ENCODE measurements at places on chromosomes 7 and 10.

GRCh38 chr10:91061608-91062007 is 140.7 kb upstream of the ANKRD1 start:
- DNase-seq: peak; percentile 75

DNA sequence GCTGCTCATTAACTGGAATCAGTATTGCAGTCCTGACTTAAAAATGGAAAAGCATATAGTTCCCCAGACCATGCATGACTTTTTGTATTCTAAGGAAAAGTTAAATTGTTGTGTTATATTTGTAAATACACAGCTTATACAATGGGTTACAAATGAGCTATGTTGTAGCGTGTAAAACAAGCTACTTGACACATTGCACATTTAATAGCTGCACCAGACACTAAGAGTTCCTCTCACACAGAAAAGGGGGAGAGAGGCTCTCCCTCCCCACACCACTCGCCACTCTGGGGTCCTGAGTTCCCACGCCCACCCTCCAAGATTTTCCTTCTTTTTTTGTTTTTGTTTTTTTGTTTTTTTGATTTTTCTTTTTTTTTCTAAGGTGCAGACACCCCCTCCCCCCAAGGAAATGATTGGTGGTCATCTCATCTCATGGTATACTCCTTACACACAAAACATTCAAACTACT is 6.3 kb downstream of the KLF6 start:
- DNase-seq: no peak

DNA sequence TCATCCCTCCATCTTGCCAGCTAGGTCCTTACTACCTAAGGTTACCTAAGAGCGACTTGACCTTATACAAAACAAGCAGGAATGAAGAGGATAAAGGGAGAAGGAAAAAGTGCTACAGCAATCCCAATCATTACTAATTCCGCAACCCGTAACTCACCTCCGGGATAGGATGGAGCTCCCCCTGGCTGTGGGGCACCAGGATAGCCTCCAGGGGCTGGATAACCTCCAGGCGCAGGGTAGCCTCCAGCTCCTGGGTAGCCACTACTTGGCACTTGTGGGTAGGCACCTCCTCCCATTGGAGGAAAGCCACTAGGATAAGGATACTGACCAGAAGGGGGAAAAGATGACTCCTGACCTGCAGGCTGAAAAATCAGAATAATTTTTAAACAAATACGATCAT is 15.8 kb downstream of the ANXA7 start:
- no peak for DNase-seq

DNA sequence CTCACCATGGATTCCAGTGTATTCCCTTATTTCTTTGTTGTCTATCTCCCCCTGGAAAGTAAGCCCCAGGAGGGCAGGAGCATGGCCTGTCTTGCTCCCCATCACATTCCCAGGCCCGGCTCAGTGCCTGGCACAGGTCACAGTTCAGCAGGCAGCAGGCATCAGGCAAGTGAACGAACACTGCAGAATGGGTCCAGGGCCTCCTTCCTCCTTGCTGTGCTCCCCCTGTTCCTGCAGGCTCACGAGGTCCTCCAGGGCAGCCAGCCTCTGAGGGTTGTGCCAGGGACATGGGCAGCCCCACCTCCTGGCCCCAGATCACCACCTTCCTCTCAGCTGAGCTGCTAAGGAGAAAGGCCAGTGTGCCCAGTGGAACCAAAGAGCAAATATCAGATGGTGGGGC is 41.8 kb downstream of the PDLIM1 start:
- DNase-seq: no peak

GRCh38 chr7:508461-509170 is 11.0 kb downstream of the PDGFA start:
- DNase-seq: no peak

- DNase-seq: no peak
Measured at GRCh38 chr7:45511721-45512597, 62.2 kb upstream of the ADCY1 start.

- no peak for DNase-seq
Measured at GRCh38 chr10:13439313-13440184, 89.3 kb downstream of the BEND7 start.

DNA sequence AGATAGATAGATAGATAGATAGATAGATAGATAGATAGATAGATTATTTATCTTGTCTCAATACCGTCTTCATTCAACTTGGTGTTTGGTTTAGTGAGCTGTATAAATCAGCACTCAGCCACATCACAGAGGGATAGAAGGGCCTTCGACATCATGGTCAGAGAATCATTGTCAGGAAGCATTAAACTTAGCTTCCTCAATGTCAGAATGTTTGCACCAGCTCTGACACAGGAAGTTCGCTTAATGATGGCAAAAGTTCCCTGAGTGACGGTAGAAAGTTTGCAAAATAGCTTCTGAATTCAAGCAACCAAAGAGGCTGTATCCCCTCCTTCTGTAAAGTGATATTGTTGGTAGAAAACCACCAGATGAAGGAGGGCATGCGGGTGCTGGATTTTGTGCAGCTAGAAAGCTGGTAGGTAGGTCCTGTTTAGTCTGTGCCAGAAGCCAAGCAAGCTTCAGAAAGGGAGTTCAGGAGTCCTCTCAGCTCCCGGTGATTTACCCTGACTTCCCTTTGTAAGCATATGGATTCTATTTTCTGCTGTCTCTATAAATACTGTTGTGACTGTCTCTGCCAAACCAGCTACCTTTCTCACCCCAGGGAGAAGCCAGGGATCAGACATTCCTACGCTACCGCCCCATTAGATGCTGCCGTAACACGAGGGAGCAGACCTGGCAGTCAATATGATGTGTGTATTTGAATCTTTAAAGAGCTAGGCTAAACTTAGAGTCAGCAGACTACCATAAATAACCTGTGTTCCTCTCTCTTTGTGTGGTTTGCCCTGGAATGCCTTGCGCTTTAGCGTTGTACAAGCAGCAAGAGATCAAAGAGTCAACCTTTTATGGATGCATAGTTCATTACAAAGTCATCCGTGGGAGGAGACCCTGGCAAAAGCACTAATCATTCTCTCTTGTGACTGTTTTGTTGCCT is 200.5 kb upstream of the KIAA1217 start:
- DNase-seq: peak; percentile 83

GRCh38 chr7:118734541-118734940 is 510.0 kb downstream of the ANKRD7 start:
- DNase-seq: no peak

GRCh38 chr7:77866370-77866769 is 67.8 kb downstream of the PHTF2 start:
- DNase-seq: no peak

DNA sequence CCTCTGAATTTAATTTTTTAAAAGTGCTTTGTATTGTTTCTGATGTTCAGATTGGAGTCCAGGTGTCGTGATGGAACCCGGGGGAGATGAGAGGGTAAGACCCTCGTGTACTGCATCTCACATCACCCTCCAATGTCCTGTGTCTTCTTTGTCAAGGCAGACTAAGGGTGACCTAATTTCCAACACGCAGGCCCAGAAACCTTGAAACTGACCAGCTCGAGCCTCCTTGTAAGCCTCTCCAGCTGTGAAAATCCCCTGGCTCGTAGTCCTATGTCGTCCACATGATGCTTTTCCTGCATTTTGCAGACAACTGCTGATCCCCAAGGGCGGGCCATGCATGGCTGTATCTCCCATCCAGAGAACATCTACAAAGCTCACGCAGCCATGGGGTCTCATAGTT is 220.2 kb downstream of the ARHGAP12 start:
- DNase-seq: no peak

DNA sequence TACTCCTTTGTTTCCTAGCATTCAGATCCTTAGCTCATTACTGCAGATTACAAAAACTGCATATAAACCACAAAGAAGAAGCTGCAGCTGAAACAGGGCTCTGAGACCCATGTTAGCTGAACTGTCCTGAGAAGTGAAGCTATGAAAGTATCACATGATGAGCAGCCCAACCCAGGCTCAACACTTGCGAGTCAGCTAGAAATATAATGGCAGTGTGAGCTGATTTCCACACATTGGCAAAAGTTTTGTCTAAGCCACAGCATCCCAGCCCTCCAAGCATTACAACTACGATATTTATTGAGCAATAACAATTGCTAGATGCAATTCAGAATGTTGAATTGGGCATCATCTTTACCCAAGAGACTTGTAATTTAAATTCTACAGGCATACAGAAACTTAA is 34.5 kb upstream of the SKAP2 start:
- no peak for DNase-seq

DNA sequence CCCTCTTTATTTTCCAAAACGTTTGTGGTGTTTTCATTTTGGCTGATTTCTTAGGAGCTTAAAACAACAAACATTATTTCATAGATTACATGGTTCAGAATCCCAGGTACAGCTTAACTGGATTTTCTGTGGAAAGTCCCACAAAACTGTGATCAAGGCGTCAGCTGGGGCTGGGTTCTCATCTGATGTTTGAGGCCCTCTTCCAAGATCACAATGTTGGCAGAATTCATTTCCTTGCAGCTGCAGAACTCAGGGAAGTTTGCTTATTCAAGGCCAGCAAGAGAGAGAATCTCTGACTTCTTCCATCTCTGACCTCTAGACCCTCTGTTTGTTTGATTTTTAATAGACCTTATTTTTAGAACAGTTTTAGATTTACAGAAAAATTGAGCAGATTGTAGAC is 108.4 kb upstream of the AGK start:
- no peak for DNase-seq

DNA sequence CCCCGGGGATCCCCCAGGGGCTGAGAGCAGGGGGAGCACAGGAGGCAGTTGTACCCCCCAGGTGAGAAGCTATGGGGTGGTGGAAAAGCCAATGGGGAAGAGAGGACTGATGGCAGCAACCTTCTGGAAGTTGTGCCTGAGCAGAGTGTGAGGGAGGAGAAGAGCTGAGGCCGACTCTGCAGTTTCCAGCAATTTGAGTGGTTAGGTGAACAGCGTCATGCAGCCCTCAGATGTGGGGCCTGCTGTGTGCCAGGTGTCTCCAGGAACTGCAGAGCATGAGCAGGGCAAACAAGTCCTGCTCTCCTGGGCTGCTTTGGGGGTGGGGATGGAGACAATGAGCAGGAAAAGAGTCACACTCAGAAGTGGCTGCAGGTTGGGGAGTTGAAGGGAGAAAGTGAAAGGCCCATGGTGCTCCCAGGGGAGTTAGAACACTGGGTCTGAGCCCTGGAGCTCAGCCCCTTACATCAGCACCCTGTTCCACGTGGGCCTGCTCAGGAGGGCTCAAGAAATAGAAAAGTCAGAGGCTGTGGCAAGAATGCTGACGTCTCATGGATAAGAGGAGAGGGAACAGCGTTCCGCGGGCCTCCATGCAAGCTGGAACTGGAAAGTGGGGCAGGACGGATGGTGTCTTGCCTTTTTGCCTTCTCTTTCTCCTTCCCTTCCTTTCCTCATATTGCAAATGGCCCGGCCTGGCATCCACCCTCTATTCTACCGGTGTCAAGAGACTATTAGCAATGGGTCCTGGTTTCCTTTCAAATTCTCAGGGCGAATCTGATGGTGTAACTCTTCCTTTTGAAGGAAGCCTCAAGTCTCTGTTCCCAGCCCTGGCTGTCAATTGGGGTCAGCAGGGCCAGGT is 4.0 kb upstream of the AFAP1L2 start:
- no peak for DNase-seq

- DNase-seq: peak; percentile 30
Measured at GRCh38 chr7:42407833-42408232, 170.8 kb upstream of the GLI3 start.

DNA sequence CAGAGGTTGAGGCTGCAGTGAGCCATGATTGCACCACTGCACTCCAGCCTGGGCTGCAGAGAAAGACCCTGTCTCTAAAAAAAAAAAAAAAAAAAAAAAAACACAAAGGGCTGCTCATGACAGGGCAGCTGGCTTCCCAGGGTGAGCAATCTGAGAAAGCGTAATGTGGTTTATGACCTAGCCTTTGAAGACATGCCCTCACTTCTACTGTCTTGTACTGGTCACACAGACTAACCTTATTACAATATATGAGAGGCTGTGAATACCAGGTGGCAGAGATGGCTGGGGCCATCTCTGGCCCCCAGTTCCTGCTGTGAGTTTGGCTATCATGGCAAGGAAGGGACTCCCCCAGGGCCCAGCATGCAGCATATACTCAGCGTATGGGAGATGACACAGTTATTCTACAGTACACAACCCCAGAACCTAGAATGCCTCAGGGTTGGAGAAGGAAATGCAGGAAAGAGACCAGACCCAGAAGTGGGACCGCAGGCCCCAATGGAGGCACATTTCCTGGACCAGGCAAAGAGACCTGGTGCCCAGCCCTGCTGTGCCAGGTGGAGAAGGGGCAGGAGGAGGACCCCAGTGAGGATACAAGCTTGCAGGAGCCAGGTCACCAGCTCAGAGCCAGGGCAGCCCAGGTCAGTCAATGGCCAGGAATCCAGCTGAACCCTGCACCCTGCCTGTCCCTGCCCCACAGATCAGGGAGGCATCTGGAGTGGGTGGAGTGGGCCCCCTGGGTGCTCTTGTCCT is 26.3 kb downstream of the NPTX2 start:
- no peak for DNase-seq

- DNase-seq: no peak
Measured at GRCh38 chr10:43200538-43201390, 62.5 kb downstream of the CSGALNACT2 start.

- peak; percentile 41 for DNase-seq
Measured at GRCh38 chr10:88493691-88494483, 89.2 kb downstream of the RNLS start.

GRCh38 chr7:39603924-39604323 is 19.4 kb upstream of the RALA start:
- no peak for DNase-seq

DNA sequence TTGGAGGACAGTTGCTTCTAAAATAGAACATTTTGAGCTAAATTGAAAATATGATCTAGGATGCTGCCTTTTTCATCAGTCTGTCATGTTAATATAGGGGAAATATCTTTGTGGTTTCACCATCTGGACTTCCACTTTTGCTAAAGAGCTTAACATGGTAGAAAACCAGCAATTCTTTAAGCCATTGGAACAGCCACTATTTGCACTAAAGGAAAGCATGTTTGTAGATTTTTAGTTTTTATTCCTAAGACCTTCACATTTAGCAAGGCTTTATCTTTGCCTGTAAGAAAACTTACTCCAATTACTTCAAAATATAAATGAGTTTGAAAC is 291.0 kb downstream of the RNLS start:
- DNase-seq: no peak

DNA sequence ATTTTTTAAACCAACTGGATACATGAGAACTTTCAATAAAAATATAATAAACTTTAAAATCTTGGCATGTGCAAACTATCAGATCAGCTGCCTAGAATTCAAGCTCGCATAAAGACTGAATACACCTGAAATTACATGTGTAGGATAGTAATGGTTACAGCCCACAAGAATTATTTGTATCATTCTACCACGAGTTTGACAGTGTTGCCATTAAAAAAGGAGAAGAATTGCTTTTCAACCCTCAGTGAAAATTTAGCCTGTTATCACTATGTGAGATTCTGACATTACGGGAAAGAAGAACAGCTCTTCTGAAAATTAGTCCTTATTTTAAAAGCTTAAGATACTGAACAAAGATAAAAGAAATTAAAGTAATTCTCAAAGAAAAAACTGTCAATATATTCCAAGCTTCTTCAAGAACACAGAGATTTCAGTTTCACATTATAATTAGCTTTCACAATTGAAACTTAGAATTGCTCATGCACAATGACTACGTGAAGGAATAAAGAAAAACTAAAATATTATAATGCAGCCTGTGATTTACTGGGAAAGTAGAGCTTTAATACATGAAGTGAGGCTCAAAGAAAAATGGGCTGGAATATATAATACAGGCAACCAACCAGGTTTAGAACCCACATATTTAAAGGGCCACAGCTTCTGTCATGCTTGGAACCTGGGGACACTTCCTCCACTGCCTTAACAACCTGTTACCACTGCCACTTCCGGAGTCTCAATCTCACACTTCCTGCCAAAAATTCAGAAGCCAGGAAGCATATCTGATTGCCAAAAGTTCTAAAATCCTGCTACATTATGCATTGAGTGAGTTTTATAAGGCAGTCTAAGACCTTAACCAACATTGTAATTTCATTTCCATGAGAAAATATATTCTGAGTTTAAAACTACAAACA is 23.2 kb downstream of the TPK1 start:
- no peak for DNase-seq
